ENCODE measurements at places on chromosomes 16 and 17. TPM values are rescaled to one million over a fixed set of nuclear protein-coding genes. Genes with fewer than 3 reads are reported as not detected.

GRCh38 chr16:11673091-11674000, 5.1 kb downstream of the SNN start:
- DNase-seq, result peak; percentile 48
- H3K4me3 ChIP-seq, result no peak overlapping the region
- peaks cover 25% of the 10 kb centered on the region for H3K36me3 ChIP-seq
- no peaks in the 10 kb centered on the region for H3K27me3 ChIP-seq

DNA sequence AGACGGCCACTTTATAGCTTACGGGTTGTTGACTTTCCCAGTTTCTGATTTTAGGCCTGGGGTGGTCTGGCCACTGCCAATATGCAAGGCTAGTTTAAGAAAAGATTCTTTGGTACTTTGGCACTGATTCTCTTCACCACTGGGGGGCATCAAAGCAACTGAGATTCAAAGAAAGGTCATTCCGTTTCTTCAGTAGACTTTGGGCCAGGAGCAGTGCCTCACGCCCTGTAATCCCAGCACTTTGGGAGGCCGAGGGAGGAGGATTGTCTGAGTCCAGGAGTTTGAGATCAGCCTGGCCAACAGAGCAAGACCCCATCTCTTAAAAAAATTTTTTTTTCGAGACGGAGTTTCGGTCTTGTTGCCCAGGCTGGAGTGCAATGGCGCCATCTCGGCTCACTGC, 53.0 kb downstream of the RPA1 start:
- no peaks in the 10 kb centered on the region for H3K4me1 ChIP-seq
- H3K36me3 ChIP-seq, result peaks cover 93% of the 10 kb centered on the region
- DNase-seq, result peak; percentile 82
- no peak overlapping the region for H3K27ac ChIP-seq
- no peak overlapping the region for H3K4me3 ChIP-seq

The ABCC6 gene
- 5.6 TPM for total RNA-seq

- no peak overlapping the region for H3K4me3 ChIP-seq
- no peak for DNase-seq
- no peaks in the 10 kb centered on the region for H3K36me3 ChIP-seq
- no peaks in the 10 kb centered on the region for H3K4me1 ChIP-seq
Measured at GRCh38 chr17:7119314-7119713, 4.7 kb upstream of the ASGR2 start.

- H3K27ac ChIP-seq, result no peak overlapping the region
- no peaks in the 10 kb centered on the region for H3K27me3 ChIP-seq
- no peaks in the 10 kb centered on the region for H3K4me1 ChIP-seq
- no peak overlapping the region for H3K4me3 ChIP-seq
- no peak for DNase-seq
- no peaks in the 10 kb centered on the region for H3K36me3 ChIP-seq
Measured at GRCh38 chr16:53865494-53865863, 161.5 kb downstream of the FTO start.

GRCh38 chr16:79169239-79169638, 431.3 kb downstream of the MAF start:
- peak; percentile 85 for DNase-seq
- no peaks in the 10 kb centered on the region for H3K4me1 ChIP-seq
- H3K27me3 ChIP-seq, result no peaks in the 10 kb centered on the region
- H3K4me3 ChIP-seq, result no peak overlapping the region

The CIBAR2 gene
- total RNA-seq, result not detected

GRCh38 chr17:36468903-36469635, 17.4 kb upstream of the ZNHIT3 start:
- H3K27me3 ChIP-seq, result peaks cover 39% of the 10 kb centered on the region
- no peak for DNase-seq
- H3K36me3 ChIP-seq, result no peaks in the 10 kb centered on the region
- no peak overlapping the region for H3K27ac ChIP-seq
- H3K4me1 ChIP-seq, result peaks cover 7% of the 10 kb centered on the region
- H3K4me3 ChIP-seq, result no peak overlapping the region

GRCh38 chr17:30954046-30954830, 16.6 kb upstream of the RNF135 start:
- no peaks in the 10 kb centered on the region for H3K27me3 ChIP-seq
- DNase-seq, result no peak
- H3K4me3 ChIP-seq, result no peak overlapping the region

- no peaks in the 10 kb centered on the region for H3K4me1 ChIP-seq
- H3K27me3 ChIP-seq, result no peaks in the 10 kb centered on the region
- H3K36me3 ChIP-seq, result no peaks in the 10 kb centered on the region
- DNase-seq, result no peak
- H3K27ac ChIP-seq, result no peak overlapping the region
- H3K4me3 ChIP-seq, result no peak overlapping the region
Measured at GRCh38 chr16:89853306-89853993, 19.9 kb upstream of the TCF25 start.

The ZNF646 gene
- 25.0 TPM for total RNA-seq

Measured in endodermal cell (in vitro differentiated cells).